ENCODE measurements at places on chromosomes 11 and 22. TPM values are rescaled to one million over a fixed set of nuclear protein-coding genes. Genes with fewer than 3 reads are reported as not detected.

- H3K4me3 ChIP-seq, result 0 out of 2 replicates have a peak overlapping the region, but pooled peaks have one; percentile 4
- no peaks in the 10 kb centered on the region for H3K36me3 ChIP-seq
- peak; percentile 97 for DNase-seq
- H3K27ac ChIP-seq, result peak overlapping the region; percentile 41
- H3K27me3 ChIP-seq, result no peaks in the 10 kb centered on the region
Observed at GRCh38 chr22:37601540-37602442, 6.8 kb upstream of the GGA1 start.

GTSE1 gene
- total RNA-seq, result 26.3 TPM

RCN1 gene
- total RNA-seq, result 140 TPM

DNA sequence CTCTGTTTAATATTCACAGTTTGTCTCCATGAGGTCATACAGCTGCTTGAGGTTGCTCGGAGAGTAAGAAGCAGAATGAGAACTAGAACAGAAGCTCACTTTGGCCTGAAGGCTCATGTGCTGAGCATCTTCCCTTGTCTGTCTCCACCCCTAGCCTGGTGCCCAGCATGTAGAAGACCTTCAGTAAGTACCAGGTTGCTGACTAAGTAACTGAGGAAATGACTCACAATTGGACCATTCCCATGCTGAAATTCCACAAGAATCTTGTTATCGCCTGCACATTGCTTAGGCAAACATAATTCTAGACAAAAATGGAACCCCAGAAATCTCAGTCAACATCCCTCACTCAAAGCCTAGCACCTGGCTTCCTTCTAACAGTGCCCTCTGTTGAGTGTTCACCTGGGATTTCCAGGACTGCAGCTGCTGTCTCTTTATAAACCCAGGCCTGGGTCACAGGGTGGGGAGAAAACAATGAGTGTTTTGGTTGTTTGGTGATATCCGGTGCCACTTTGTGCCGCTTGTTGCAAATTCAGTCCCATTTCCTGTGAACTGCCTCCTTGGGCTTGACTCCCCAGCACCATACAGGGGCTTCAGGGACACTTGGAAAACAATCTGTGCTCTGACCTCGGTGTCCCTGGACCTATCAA is 406.8 kb downstream of the ETS1 start:
- no peaks in the 10 kb centered on the region for H3K36me3 ChIP-seq
- H3K4me3 ChIP-seq, result no peak overlapping the region
- no peak overlapping the region for H3K27ac ChIP-seq

GRCh38 chr11:36254713-36255112 is 34.5 kb downstream of the COMMD9 start:
- H3K27me3 ChIP-seq, result no peaks in the 10 kb centered on the region
- H3K4me1 ChIP-seq, result no peaks in the 10 kb centered on the region
- no peak for DNase-seq
- H3K36me3 ChIP-seq, result no peaks in the 10 kb centered on the region
- H3K4me3 ChIP-seq, result no peak overlapping the region
- H3K27ac ChIP-seq, result no peak overlapping the region

Data from GM23338 (cell line).